ENCODE measurements at places on chromosomes 1 and 21. TPM values are rescaled to one million over a fixed set of nuclear protein-coding genes. Genes with fewer than 3 reads are reported as not detected.

DNA sequence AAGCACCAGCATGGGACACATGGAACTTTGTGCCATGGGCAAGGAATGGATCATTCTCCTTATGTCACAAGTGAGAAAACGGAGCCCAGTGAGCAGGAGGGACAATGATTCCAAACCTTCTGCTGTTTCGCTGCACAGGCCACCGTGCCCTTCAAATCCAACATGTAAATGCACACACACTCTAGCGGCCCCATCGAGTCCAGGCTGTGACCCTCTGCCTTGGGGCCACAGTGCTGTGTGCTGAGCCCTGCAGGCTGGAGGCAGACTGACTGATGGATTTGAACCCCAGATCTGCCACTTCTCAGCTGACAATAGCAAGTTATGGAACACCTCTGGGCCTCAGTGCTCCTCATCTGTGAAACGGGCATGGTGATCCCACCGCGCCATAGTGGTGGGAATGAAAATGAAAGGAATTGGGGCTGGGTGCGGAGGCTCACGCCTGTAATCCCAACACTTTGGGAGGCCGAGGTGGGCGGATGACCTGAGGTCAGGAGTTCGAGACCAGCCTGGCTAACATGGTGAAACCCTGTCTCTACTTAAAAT, 63.6 kb downstream of the ALPL start:
- no peak for DNase-seq

The TYW3 gene
- polyA plus RNA-seq: 34.6 TPM

GRCh38 chr1:11613347-11613746, 40.9 kb downstream of the FBXO2 start:
- no peak for DNase-seq

GRCh38 chr21:15638856-15639549, 90.8 kb upstream of the USP25 start:
- no peak for DNase-seq

GRCh38 chr1:83693427-83694126, 305.4 kb downstream of the TTLL7 start:
- no peak for DNase-seq

DNA sequence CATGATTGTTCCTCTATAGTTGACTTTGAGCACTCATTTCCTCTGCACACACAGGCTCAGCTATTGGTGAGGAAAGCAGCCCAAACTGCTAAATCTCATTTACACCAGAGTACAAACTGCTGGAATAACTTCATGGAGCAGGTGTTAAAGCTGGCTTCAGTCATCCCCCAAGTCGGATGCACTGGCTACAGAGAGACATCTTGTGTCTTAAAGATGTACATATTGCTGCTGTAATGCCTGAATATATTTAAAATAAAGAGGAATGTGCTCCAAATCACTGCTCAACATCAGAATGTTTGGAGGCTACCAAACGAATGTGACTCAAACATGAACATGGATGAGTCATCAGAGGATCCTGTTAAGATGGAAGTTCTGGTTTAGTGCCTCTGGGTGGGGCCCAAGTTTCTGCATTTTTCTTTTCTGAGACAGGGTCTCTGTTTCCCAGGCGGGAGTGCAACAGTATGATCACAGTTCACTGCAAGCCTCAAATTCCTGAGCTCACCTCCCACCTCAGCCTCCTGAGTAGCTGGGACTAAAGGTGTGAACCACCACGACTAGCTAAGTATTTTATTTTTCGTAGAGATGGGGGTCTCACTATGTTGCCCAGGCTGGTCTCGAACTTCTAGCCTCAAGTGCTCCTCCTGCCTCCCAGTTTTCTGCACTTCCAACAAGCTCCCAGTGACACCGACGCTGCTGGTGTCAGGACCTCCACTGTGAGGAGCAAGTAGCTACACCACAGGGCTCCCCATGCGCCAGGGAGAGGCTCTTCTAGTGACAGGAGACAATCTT, 79.0 kb upstream of the KRTAP19-8 start:
- no peak for DNase-seq

- no peak for DNase-seq
Measured at GRCh38 chr1:224213438-224214119, 30.5 kb downstream of the DEGS1 start.

DNA sequence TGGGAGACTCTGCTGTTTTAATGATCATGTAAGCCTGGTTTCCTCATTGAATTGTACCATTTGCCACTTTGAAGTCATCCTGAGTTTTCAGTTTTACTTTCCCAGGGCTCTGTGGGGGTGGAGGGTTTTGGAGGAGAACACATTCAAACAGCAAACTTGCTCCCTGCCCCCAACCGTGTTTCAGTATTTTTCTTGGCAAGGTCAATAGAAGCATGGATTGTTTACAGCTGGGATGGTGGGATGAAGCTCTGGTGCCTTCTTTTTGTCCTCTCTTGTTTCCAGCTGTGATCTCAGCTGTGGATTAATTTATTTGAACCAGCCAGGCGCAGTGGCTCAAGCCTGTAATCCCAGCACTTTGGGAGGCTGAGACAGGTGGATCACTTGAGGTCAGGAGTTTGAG, 54.3 kb upstream of the SERBP1 start:
- no peak for DNase-seq

- no peak for DNase-seq
Measured at GRCh38 chr21:43767984-43768867, 7.9 kb downstream of the CSTB start.

DNA sequence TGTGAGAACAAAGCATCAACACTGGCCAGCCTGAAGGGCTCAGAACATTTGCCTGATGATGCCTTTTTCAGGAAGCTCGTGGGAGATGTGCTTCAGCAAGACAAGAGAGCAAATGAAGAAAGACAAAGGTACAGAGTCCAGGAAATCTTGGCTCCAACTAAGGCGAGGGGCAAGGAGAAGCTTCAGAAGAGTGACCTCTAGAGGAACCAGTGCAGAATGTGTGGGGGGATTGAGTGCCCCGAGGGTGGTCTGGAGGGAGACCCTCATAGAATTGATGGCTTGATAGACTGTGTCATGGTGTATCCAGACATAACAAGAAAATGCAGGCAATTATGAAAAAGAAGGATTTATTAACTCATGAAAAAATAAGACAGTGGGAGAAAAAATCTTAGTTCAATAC, 15.3 kb upstream of the NLRP3 start:
- DNase-seq: no peak

DNA sequence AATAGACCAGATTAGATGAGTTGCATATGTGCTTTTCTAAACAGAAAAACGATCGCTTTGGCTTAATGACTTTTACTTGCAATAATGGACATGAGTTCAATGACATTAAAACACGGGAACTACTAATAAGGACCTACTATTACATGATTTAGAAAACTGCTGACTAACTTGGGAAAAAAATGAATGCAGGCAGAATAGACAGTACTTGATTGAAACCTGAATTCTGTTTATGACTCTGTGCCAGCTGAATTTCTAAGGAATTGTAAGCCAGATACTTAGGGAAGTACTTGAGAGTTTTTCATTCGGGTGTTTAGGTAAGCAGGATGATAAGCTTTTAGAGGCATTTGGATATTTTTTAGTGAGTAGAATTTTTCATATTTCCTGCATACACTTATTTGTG, 12.0 kb downstream of the ADGRL2 start:
- no peak for DNase-seq

The TSSK3 gene
- polyA plus RNA-seq: 3.6 TPM

The ODR4 gene
- polyA plus RNA-seq: 25.5 TPM

DNA sequence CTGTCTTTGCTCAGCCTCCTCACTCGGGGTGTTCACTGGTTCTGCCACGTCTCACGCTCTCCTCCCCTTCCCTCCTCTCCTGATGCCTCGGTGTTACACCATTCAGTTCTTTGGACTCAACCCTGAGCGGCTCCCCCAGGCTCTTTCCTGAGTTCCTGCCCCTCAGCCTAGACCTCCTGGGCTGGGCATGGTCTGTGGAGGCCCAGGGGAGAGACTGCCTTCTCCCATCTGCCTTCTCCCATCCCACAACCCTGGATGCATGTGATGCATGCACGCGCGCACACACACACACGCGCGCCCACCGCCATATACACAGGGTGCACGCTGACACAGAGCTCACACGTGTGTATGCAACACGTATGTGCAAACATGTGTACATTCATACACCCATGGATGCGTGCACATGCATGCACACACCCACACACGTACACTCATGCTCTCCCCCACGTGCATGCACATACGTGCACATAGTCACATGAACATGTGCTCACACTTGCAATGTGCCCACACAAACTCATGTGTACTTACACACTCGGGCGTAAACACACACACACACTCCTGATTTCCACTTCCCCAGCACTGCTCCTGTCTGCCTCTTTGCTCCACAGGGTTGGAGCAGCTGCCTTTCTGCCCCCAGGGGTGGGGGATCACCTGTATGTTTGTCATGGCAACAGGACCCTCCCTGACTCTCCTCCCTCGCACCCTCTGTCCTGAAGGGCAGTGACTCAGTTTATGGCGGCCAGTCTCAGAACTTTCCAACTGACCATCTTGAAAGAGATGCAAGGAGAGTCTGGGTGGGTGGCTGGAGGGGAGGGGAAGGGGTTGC, 59.0 kb downstream of the HUNK start:
- no peak for DNase-seq

DNA sequence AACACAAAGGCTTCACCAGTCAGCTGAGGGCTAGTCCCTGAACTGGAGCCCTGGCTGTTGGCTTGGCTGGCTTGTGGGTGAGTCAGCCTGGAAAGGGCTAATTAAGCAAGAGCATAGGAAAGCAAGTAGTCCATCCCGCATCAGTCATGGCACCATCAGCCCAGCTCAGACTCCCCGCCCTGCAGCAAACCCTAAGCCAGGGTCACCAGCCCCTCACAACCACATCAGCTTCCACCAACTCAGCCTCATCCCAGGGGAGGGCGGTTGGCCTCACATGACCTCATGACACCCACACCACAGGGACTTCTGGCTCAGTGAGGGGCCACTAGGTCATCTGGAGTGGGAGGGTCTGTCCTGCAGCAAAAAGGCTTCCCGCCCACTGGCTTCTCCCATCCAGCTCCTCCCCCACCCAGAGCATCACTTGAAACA, 7.0 kb upstream of the SPATC1L start:
- no peak for DNase-seq

DNA sequence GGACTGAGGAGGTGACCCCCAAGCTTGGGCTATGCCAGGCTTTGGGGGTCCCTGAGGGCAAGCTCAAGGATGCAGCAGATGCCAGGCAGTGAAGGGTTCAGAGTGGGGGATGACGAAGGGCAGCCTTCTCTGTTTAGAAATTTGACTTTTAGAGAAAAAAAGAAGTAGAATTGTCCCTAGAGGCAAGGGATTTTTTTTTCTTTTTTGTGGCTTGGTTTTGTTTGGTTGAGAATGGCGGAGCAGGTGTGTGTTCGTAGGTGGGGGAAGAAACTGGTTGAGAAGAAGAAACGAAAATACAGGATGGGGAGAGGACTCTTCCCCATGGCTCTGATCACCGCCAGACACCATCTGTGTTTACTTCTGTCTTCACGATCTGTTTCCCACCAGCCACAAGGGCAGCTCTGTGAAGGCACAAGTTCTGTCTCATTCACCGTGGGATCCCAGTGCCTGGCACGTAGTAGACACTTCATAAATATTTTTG, 8.2 kb downstream of the PLA2G5 start:
- DNase-seq: no peak

The STUM gene
- 2.6 TPM for polyA plus RNA-seq

GRCh38 chr1:53892911-53893310, 1.1 kb upstream of the DIO1 start:
- DNase-seq: no peak

DNA sequence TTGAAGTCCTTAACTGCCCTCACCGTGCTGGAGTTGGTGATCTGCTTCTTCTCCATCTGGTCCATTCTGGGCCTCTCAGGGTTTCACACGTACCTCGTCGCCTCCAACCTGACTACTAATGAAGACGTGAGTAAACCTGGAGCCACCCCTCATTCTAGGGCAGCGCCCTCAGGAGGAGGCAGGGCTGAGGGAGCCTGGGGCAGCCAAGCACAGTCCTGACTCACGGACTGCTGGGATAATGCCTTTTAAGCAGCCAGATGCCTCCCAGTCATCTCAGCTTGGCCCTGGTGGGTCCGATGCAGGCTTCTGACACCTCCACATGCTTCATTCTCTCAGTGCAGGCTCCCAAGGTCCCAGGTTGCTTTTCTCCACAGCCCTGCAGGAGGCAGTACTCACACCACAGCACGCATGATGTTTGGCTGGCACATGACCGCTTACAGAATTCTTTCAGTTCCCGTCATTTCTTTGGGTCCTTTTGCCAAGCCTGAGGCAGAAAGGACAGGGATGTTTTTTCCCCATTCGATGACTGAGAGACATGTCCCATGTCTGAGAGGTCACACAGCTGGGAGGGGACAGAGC, 11.8 kb upstream of the SFN start:
- DNase-seq: no peak

GRCh38 chr1:169873582-169874199, 20.0 kb downstream of the SCYL3 start:
- no peak for DNase-seq

The SPRR3 gene
- polyA plus RNA-seq: not detected

The SMCP gene
- polyA plus RNA-seq: not detected

GRCh38 chr1:228898582-228898992, 163.3 kb downstream of the RHOU start:
- DNase-seq: no peak

- DNase-seq: peak; percentile 17
Measured at GRCh38 chr1:87327376-87328271, 1.1 kb upstream of the LMO4 start.

GRCh38 chr1:47465605-47466004, 27.8 kb downstream of the FOXD2 start:
- no peak for DNase-seq

The SORT1 gene
- 53.3 TPM for polyA plus RNA-seq

DNA sequence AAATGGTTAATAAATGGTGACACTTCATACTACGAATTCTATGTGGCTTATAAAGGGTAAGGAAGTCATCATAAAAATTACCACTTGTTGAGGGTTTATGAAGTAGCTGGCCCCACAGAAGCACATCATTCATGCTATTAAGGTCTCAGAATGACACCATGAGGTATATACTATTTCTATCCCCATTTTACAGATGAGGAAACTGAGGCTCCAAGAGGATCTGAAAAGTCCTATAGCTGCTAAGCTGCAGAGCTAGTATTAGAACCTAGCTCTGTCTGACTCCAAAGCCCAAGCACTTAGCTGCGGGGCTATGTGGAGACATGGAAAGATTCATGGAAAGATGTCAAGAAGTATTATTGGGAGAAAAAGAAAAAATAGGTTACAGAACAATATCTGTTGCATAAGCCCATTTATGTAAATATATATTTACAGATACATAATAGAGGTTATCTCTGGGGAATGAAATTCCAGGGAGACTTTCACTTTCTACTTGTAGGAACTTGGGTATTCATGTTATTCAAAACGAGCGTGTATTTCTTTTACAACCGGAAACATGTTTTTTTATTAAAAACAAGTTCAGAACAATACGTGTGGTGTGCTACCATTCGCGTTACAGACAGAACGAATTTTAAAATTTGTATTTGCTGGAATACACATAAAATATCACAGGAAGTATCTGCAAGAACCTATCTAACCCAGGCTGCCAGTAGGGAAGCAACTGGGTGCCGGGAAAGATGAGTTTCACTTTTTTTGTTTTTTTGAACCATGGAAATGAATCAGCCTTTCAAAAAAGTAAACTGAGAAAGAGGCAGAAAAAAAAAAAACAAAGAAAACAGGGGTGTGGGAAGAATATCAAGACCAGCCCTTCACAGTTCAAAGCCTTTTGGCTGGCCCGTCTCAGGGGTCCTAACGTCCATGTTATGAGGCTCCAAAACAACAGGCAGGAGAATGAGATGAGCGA, 13.4 kb downstream of the SPOCD1 start:
- DNase-seq: no peak
